ENCODE measurements at places on chromosomes 6 and 20. TPM values are rescaled to one million over a fixed set of nuclear protein-coding genes. Genes with fewer than 3 reads are reported as not detected.

The PPP1R16B gene
- total RNA-seq = 160 TPM

- DNase-seq = no peak
These were observed 685.6 kb downstream of the DOK5 start for GRCh38 chr20:55160996-55161395.

DNA sequence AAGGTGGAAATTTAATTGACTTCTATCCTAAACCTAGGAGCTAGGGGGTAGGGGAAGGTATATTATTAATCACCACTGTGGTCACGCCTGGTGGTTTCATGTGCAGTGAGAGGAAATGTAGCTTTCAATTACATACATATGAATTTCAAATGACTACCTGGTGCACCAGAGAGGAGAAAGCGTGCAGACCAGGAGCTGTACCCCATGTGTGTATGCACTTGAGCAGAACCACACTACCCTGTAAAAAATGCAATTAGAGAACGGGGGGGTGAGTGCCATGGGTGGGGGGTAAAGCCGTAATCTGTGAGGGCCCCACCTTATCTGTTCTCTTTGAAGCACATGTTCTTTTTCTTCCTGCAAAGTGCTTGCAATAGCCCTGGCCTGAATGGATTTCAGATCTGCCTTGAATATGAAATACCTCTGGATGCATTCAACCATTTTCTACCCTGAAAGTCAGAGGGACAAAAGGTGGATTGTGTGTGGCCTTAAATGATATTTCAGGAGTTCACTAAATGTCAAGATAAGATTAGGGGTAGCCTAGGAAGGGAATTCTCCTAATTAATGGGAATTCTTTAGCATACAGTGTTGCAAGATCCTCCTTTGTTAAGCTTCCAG is 30.9 kb upstream of the EDN3 start:
- no peak for DNase-seq

The CTCFL gene
- total RNA-seq = 0.11 TPM

DNA sequence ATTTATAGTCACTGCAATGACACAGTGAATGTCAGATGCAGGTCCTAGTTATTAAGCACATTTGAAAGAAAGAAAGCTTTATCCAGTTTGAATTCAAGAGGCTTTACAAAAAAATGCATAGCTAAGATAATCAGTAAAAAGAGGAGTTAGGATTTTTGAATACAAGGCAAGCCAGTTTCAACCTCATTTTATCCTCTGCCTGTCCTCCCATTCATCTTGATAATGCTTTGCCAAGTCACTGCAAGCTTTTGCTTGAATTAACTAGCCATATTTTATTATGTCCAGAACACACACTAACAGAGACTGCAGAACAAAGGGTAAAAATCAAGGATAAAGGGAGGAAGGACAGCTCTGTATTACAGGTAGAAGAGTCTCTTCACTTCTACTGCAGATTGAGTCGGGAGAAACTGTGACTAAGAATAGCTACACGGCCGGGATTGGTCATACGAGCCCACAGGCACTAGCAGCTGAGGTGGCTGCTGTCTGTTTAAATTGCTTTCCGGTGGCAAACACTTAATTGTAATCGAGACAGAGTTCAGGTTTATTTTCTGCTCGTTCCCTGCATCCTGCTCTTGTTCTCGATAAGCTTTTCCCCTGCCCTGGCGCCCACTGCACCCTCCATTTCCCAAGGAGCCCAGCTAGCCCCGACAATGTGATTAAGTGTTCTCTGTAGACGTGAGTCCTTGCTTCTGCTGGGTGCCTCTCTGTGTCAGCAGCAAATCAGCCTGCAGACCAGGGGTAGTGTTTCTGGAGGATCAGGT is 30.5 kb upstream of the AKAP12 start:
- no peak for DNase-seq

DNA sequence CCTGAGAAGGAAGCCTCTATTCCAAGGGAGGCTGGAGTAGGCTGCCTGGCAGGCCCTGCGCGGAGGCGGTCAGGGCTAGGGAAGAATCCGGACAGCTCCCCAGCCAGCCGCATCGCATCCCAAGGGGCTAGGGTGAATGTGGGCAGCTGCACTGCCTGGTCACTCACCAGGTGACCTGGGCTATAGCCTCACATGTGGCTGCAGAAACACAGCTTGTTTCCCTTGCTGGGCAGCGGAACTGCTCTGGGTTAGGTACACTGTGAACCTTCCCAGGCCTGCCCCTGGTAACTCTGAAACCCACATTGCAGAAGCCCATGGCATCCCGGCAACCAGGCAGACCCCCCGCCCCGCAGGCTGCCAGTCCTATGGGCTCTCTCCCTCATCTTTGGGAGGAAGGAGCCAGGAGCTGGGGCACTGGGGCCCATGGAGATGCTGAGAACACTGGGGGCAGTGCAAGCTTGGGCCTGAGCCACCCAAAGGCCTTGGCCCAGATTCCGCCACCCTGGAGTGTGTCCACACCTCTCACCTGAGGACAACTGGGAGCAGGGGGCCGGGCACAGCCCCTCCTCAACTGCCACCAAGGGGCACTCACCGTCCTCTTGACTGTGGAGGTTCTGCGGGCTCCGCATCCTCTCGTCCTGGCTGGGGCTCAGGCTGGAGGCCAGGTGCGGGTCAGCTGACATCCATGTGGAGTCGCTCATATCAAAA is 111.0 kb downstream of the NOL4L start:
- no peak for DNase-seq
